Mucosa of gallbladder (tissue), 1 donor: ENCODE measurements at places on chromosomes 3 and 15.

DNA sequence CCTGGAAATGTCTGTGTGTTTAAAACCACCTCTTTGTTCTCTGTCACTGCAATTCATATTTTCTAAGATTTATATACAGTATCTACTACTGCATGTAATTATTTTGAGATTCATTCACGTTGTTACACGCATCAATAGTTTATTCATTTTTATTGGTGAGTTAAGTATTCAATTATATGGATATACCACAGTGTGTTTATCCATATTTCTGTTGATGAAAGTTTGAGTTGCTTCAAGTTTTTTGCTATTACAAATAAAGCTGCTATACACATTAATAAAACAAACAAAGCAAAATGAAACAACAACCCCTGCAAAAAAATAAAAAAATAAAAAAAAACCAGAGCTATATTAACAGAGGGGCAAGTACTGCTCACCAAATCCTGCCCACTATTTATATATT lies 122.3 kb downstream of the NR2E3 start:
- no peak for DNase-seq

GRCh38 chr3:177479630-177480029 lies 282.3 kb upstream of the TBL1XR1 start:
- DNase-seq: no peak

GRCh38 chr3:12308517-12308916 lies 19.6 kb downstream of the PPARG start:
- DNase-seq: no peak

GRCh38 chr3:105967117-105967516 lies 98.3 kb upstream of the CBLB start:
- DNase-seq: no peak
